Hindlimb muscle (tissue), 1 donor: ENCODE measurements at places on chromosomes 16 and 17.

- peak; percentile 47 for DNase-seq
Observed at GRCh38 chr17:73325527-73325842, 13.7 kb upstream of the CDC42EP4 start.

- no peak for DNase-seq
Observed at GRCh38 chr17:8740486-8740885, 4.2 kb downstream of the CCDC42 start.

GRCh38 chr16:49617016-49617629 is 238.8 kb downstream of the ZNF423 start:
- no peak for DNase-seq

- DNase-seq: no peak
Observed at GRCh38 chr17:1612400-1612799, 16.2 kb downstream of the SLC43A2 start.

GRCh38 chr16:13453938-13454553 is 465.9 kb upstream of the ERCC4 start:
- no peak for DNase-seq

DNA sequence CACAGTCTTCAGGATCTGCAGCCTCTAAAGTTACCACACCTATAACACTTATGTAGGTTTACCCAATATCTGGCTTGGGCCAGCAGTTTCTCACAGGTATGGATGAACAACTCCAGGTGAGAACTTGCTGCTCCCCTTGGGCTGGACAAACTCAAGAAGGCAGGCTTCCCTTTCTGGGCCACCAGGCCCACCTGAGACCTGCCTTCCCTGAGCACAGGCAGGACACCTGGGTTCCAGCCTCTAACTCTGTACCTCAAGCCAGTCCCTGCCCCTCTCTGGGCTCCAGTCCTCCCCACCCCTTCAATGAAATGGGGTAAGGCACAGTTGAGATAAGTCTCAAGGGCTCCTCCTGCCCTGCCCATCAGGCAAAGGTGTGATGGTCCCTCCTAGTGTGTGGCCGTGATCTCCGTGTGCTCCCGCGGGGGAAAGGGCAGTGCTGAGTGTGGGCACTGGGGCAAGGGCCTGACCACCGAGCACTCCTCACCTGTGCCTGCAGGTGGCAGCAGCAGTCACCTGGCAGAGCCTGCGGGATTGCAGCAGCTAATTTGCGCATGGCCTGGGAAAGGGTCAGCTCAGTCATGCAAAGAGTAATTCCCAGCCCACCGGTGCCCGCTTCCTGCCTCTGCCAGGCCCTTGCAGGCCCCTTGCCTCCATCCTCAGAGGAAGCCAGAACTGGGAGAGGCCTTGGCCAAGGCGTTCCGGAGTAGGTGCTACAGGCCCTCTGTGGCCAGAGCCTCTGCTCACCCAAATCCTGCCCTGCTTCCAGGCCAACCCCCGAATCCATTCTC is 28.2 kb upstream of the ADGRG1 start:
- no peak for DNase-seq

- DNase-seq: no peak
Observed at GRCh38 chr16:48318630-48319029, 66.6 kb downstream of the SIAH1 start.

DNA sequence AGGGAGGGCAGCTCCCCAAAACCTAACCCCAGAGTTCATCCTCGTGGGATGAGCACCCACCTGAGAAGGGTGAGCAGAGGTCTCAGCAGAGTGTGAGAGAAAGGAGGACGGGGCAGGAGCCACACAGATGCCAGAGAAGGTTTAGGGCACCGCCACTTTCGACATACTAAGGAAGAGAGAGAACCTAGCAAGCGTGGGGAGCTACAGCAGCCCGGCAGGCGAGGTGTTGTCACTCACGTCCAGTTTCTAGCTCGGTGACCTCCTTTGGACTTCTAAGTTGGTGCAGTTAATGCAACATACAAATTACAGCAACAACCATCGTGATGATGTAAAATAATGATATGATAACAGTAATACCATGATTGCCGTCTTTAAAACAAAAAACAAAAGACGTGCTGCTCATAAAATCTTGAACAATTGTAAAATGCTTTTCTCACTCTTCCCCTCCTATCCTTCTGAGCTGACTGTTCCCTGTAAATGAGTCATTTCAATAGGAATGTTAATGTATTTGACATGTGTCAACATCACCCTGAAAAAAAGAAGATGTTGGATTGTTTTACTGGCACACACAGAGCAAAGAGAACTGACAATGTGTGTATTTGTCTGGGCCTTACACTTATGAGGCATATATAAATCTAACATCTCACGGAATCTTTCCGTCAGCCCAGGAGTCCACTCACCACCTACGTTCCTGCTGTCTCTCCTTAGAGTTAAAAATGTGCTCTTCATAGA is 158.2 kb upstream of the MAF start:
- no peak for DNase-seq

GRCh38 chr17:81435652-81436293 is 40.5 kb downstream of the BAHCC1 start:
- no peak for DNase-seq

DNA sequence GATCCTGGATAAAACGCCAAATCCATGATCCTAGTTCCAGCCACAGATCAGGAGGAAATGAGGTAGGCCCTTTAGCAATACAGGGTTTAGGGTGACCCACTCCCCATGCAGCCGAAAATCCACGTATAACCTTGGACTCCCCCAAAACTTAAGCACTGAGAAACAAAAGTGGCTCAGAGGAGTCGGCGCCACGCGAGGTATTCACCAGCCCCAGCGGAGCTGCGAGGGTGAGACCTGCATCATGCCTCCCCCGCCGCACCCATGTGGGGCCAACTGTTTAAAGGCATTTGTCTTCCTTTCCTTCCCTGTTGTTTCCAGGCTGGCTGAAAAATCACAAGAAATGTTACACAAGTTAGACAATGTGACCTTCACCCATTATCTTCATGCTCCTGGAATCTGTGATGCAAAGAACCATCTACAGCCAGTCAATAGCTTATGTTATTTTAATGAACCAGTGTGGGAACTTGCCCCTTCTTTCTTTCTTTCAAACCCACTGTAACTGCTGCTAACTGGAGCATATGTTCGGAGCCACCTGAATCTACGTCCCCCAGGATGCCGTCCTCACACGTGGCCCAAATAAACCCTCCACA is 98.2 kb upstream of the METRNL start:
- no peak for DNase-seq

GRCh38 chr17:57373756-57374155 is 117.4 kb downstream of the MSI2 start:
- no peak for DNase-seq

- DNase-seq: no peak
Observed at GRCh38 chr17:81095383-81095762, 60.4 kb downstream of the BAIAP2 start.

GRCh38 chr17:81930142-81931125 is 2.9 kb upstream of the MAFG start:
- no peak for DNase-seq

GRCh38 chr16:58367252-58367651 is 25.0 kb upstream of the GINS3 start:
- no peak for DNase-seq

DNA sequence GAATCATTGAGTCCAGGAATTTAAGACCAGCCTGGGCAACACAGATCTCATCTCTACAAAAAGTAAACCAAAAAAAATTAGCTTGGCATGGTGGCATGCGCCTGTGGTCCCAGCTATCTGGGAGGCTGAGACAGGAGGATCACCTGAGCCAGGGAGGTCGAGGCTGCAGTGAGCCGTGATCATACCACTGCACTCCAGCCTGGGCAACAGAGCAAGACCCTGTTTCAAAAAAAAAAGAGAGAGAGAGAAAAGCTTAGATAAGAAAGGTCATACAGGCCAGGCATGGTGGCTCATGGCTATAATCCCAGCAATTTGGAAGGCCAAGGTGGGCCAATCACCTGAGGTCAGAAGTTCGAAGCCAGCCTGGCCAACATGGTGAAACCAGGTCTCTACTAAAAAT is 63.5 kb upstream of the DNAH17 start:
- DNase-seq: no peak

- DNase-seq: no peak
Observed at GRCh38 chr17:50660887-50661345, 26.2 kb downstream of the ABCC3 start.
